Omental fat pad (tissue), 4 donors: ENCODE measurements at places on chromosomes 1 and 21.

GRCh38 chr1:231829332-231829731, 202.7 kb downstream of the DISC1 start:
- DNase-seq: no peak

DNA sequence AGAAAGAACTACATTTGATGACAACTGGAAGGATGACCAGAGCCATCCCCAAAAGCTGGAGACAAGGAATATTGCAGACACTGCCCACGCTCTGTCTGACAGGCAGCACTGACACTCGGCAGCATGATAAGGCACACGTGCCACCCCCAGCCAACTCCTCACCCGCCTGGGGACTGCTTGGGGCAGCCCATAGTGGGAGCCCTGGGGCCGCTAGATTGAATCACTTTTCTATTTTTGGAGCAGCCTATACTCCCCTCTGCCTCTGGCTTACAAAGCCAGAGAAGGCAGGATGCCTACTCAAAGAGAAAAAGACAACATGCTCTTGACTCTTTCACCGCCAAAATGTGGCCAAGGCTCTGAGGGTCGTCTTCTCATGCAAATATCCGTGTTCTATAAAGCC, 1.3 kb downstream of the SMG5 start:
- DNase-seq: no peak

DNA sequence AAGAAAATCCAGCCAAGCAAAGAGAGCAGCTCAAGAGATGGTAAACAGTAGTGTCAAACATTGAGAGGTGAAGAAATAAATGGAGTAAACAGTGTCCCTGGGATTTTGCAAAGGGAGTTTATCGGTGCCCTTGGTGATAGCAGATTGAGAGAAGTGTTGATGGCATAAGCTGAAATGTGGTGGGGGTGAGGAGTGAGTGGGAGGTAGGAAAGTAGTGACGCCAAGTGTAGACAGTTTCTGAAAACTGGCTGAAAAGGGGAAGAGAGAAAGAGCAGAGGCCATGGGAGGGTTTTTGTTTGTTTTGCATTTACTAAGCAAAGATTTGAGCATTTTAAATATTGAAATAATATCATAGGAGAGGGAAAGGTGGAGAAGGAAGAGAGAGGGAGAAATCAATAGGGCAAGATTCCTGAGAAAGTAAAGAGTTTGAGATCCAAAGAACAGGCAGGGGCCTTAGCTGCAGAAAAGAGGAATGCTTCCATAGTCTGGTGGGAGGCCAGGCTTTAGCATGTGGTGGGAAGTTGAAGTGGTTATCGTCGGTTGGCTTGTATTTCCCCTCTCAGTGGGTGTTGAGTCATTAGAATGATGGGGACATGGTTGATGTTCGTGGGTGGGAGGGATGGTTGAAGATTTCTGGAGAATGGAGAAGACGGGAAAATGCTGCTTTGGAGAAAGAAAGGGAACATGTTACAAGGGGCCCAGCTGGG, 26.8 kb upstream of the RASAL2 start:
- no peak for DNase-seq

- DNase-seq: no peak
Observed at GRCh38 chr1:59143811-59144210, 153.1 kb upstream of the FGGY start.

- DNase-seq: no peak
Observed at GRCh38 chr21:36552434-36552785, 72.5 kb upstream of the CLDN14 start.

DNA sequence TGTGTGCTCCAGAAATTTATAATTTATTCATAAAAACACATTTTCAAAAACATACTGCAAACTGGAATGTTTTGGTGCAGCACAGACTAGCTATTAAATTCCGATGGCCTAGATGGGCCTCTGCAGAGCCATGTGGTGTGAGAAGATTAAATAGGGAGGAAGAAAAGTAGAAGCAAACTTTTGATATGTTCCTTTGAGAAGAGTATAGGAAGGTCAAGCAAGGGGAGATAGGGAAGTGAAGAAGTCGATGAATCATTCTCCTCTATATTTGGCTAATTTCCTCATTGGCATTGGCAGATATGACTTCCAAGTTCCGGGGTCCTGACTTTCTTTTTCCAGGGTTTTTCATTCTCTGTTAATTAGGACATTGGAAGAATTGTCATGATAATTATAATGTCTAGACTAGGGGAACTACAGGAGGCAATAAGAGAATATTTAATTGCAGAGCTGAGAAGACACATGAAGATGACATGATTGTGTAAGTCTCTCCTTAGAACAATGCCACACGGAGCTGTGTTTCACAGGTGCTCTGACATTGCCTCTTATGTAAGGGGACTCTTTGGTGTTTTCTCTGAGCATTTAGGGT, 19.3 kb upstream of the ZNF326 start:
- no peak for DNase-seq

DNA sequence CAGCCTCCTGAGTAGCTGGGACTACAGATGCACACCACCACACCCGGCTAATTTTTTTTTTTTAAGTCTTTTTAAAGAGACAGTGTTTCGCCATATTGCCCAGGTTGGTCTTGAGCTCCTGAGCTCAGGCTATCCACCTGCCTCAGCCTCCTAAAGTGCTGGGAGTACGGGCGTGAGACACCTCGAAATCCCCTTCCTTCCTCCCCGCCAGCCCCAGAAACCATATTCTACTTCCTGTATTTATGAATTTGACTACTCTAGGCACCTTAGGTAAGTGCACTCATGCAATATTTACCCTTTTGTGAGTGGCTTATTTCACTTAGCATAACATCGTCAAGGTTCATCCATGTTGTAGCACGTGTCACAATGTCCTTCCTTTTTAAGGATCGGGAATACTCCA, 6.9 kb upstream of the LRP8 start:
- DNase-seq: no peak

GRCh38 chr1:10779841-10780240, 16.6 kb downstream of the CASZ1 start:
- DNase-seq: no peak

DNA sequence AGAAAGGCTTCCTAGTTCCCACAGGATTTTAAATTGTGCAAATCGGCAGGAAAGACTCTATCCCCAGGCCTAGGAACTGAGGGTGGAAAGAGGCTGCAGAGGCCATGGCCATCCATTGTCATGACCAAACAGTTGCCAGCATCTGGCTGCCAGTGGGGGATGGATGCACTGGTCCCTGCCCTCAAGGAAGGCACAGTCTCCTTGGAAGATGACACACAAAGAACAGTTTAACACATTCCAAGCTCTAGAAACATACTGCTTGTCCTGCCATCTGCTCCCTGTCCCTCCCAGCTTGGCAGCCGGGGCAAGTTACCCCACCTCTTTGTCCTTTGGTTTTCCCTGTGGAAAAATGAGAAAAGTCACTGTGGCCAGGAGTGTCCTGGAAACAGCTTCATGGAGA, 83.2 kb downstream of the BCAR3 start:
- no peak for DNase-seq

DNA sequence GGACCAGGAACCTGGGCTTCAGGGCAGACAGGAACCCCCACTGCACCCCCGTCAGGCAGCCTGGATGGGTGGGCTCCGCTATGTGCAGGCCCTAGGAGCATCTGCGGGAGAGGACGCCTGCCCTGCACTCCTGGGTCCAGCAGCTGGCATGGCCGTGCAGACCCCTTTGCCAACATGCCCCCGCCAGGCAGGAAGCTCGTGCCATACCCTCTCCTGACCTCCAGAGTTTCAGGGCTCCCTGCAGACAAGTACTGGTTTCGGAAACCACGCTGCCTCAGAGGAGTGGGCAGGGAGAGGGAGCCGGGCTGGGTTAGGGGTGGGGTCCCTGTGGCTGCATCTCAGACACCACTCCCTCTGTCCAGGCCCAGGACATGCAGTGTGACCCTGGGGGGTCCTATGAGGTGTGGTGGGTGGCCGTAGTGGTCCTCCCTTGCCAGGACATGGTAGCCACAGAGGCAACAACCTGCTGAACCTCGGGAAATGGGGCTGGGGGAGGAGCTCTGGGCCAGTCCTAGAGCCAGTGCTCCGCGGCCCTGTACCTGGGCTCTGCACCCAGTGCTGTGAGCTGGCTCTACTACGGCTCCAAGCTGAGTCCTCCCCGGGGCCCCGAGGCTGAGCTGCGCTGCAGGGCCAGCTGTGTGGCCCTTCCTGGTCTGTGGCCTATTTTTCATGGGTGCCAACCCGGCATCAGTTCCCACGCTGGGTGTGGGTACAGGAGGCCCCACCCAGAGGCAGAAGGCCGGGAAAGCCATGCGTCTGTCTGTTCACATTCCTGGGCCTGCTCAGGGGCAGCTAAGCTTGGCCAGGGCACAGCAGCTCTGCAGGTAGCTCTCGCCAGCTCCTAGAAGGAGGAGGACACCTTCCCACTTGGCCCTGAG, 1.4 kb downstream of the PLEKHN1 start:
- no peak for DNase-seq

- no peak for DNase-seq
Observed at GRCh38 chr1:235597867-235598553, 51.6 kb downstream of the GNG4 start.

DNA sequence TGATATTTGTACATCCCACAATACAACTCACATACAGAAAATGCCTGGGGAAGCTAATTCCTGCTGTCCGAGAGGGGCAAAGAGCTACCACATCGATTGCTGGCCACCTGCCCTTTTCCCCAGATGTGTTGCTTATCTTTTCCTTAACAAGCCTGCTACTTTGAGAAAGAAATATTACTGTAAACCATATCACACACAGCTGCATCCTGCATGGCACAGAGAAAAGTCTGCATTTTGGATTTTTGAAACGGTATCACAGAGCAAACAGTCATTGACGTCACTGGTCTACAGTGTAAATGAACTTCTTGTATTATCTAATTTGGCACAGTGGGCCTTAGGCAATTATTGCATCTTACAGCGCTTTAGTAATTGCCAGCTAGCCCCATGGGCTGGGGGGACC, 164.7 kb downstream of the CLIC6 start:
- no peak for DNase-seq

DNA sequence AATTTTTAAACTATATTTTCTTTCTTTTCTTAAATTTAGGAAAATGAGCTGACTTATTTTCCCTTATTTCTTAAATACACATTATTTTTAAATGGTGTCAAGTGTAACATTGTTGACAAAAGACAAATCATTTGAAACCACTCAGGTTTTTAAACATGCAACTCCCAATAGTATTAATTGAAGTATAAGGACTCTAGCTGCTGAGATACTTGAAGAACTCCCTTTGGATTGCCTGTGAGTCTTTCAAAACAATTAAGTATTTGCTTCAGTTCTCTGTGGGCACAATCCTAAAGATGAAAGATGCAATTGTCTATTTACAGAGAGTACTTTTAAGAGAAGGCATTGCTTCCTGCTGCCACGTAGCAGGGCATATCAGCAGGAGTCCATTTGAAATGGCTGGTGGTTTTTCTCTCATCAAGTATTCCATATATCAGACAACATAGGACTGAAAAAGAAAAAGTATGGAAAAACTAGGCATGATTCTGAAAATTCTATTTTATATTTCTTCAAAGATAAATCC, 373.4 kb downstream of the NEGR1 start:
- DNase-seq: no peak

GRCh38 chr1:163544441-163544840, 222.7 kb downstream of the NUF2 start:
- DNase-seq: no peak

DNA sequence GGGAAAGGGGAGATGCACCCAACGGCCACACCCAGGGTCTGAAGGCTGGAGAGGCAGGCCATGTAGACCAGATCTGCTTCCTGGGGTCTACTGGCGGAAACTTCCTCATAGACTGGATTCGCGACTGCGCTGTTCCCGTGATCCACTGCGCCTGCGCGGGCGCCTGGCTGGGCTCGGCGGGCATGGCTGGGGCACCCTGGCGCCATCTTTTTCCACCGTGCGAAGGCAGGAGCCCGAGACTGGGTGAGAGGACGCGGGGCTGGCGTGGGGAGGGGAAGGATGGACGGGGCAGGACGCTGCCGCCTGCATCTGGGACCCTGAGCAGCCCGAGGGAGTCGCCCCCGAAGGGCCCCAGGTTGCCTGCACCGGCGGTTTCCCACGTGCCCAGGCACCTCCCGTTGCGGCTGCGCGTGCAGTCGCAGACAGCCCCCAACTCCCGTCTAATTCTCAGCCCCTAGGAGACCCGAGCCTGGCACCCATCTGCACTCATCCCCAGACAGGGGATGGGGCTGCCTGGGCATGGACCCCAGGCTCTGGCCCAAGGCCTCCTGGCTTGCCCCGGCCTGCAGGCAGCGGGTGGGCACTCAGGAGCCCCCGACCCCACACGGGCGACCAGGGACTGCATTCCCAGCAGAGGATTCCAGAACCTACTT, 12.4 kb upstream of the FAM3B start:
- DNase-seq: no peak

DNA sequence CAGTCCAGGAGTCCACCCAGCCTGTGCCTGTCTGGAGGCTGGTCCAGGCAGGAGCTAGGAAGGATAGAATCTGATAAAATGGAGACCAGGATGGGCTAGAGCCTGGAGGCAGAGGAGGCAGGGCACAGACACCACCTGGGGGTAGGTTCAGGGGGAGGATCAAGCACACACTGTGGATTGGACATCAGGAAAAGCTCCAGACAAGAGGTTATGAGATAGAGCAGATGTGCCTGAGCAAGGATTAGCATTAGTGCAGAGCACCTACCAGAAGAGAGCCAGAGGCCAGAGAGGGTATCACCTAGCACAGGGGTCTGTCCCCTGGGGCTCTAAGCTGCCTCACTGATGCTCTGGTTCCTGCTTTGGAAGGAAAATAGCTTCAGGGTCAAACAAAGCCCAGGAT, 216.7 kb upstream of the ZC3H12A start:
- no peak for DNase-seq

- no peak for DNase-seq
Observed at GRCh38 chr1:160711602-160712311, at the start of gene CD48. Gene CD48 (minus strand): TSS chr1:160711822. CDS start chr1:160711763, 59 bp downstream.

DNA sequence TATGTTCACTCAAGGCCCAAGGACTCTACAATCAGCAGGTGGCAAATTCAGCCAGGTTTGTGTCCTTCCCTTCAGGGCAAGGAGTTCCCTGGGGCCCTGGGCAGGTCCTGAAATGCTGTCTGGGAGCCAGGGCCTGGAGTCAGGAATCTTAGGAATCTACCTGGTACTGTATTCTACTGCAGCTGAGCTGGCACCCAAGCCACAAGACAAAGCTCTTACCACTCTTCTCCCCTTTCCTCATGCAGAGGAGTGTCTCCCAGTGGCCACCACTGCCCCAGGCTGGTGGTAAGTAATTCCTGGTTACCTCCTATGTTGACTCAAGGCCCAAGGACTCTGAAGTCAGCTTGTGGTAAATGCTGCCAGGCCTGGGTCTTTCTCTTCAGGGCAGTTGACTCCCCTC, 153.4 kb downstream of the NRIP1 start:
- DNase-seq: no peak

GRCh38 chr1:214862421-214862820, 220.1 kb upstream of the KCNK2 start:
- DNase-seq: no peak
